Activated CD4-positive, alpha-beta T cell treated with anti-CD3 and anti-CD28 coated beads, Interleukin-2, amount 50 U/mL, for 16 hours (primary cell): ENCODE measurements at places on chromosomes 2 and 18.

- no peak for DNase-seq
Measured at GRCh38 chr2:101728865-101729264, 31.4 kb downstream of the MAP4K4 start.

- no peak for DNase-seq
Measured at GRCh38 chr2:64362562-64363026, 91.4 kb upstream of the LGALSL start.

DNA sequence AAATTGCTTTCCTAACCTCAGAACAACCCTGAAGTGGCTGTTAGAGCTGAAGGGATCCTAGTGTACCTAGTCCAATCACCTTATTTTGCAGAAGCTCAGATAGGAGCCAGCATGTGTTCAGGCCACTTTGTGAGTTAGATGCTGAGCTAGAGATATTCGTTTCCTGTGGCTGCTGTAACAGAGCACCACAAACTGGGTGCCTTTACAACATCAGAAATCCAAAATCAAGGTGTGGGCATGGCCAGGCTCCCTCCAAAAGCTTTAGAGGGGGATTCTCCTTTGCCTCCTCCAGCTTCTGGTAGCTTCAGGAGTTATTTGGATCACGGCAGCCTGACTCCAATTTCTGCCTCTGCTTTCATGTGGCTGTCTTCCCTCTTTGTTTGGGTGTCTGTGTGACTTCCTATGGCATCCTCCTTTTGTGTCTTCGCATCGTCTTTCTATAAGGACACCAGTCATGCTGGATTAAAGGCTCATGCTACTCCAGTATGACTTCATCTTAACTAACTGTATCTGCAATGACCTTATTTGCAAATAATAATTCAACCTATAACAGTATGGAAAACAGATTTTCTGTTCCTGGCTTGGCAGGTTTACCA, 86.3 kb upstream of the TGFA start:
- no peak for DNase-seq

GRCh38 chr2:188850786-188851185, 123.4 kb upstream of the COL3A1 start:
- DNase-seq = no peak

DNA sequence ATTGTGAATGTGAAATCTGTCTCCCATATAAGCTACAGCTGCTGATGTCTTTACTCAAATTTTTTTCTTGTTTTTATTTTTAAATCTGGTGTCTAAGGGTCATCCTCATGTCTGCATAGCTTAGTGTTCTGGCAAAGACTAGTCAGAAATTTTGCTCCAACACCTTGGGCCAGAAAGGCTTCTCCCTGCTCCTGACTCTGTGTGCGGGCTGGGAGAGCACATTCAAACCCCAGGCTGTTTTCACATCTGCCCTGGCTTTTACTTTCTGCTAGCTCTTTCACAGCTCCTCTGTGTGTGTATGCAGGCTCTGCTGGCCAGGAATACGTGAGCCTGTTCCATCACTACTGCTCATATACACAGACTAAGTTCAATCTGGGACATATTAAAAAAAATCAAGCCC, 102.9 kb upstream of the RIOK3 start:
- DNase-seq = no peak

DNA sequence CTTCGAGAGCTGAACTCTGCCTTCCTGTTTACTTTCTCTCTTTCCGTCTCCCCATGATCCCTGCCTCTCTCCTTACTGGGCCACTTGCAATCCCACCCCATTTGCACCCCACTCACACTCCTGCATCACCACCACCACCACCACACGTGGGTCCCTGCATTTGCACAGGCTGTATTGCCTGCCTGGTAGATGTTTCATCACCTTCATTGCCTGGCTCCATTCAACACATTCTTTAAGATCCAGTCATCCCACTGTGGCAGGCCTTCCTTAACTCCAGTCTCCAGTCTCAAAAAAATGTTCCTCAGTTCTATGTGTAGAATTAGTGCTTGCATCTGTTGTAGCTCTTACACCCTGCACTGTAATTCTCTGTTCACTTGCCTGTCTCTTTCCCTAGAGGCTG, 13.9 kb downstream of the NOSTRIN start:
- no peak for DNase-seq

DNA sequence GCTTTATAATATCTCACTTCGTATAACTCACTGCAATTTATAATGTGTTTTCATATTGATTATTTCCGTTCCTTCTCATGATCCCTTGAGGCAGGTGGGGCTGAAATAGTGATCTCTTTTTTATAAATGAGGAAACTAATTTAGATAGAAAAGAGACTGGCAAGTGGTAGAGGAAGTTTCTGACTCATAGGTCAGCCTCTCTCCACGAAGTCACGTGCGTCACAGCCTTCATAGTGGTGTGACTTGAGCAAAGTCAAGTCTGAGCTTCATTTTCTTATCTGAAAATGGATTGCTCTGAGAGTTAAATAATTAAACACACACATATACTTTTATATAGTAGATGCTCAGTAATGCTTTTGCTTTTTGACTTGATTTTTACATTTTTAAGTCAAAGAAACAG, 19.9 kb downstream of the ABCG5 start:
- peak; percentile 6 for DNase-seq

DNA sequence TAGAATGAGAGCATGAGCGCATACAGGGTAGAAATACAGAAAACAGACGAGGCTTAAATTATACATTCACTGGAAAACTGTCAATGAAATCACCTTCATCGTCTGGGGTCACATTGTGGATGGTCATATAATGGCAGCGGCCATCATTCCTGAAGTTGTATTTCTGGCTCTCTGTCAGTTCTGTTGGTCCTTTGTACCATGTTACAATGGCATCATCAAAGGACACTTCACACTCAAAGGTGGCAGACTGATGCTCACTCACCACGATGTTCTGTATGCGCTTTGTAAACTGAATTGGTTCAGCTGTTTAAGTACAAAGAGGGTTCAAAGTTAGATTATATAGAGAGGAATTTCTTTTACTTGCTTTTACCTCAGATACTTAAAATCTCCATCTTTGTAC, 104.9 kb downstream of the TTN start:
- no peak for DNase-seq

DNA sequence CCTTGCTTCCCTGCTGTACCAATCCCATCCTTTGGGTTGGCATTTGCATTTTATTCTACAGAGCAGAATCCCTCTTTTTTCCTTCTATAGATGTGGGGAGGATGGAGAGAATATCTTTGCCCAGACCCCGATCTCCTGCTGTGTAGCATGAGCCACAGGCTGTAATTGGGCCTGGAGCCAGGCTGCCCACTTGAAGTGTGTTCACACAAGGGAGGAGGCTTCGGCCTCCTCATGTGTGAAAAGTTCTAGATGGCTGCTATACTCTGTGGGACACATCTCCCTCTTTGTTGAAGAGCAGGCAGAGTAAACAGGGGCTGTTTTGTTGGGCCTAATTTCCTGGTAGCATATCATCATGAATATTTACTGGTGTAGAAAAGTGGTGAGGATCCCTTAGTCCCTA, 126.3 kb downstream of the XRCC5 start:
- no peak for DNase-seq

DNA sequence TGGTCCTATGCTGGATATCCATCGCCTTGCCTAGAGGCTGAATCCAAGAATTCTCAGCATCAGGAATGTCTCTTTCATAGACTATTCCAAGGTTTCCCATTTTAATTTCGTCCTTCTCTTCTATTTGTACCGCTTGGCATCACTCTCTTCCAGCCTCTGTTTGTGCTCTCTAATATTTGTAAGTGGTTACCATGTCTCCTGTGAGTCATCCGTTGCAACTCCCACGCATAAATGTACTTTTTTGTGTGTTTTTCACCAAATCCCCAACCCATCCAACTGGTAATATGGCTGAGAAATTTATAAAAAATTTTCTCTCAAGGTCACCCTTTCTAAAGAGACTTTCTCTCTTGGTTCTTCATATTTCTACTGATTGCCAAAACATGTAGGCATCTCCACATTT, 21.8 kb downstream of the COLEC12 start:
- no peak for DNase-seq

DNA sequence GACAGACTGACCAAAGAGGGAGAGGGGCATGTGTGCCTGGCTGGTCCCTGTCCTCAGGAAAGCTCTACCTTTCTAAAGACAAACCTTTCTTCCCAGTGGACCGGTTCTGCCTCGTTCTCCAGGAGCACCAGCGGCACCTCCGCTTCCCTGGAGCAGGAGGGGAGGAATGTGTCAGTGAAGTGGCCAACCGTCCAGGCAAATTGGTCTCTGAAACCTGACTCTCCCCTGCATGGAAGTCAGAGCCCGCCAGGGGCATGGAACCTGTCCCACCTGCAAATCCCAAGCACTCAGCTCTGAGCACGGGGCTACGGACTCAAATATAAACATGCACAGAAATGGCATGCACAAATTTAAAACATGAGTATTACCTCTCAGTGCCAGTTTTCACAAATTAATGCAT, 62.9 kb downstream of the COL6A3 start:
- DNase-seq = no peak

DNA sequence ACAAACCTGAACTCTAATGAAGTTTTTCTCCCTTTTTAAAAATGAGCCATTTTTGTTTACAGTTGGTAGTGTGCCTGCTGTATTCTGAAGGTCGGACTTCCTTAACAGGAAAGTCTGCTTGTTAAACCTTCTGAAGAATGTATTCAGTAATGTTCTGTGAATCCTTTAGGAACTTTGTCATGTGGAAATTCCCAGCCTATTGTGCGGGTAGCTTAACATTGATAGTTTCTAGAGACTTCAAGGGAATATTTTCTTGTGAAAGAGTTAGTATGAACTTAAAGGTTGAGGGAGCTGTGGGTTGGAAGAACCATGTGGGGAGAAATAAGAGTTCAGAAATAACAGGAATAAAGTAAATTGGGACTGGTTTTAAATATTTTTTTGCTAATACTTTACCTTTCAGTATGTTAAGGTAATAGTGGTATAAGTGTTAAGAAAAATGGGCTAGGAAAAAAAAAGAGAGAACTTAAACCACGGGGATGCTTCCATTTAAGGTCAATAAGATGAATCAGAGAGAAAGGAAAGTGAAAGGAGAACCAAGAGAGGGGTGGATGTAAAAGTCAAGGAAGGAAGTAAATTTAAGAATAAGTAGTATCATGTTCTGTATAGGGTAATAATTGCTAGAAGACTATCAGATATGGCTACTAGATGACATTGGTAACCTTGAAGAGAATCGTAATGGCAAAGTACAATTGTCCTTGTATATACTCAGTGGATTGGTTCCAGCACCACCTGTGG, 90.5 kb downstream of the PMS1 start:
- peak; percentile 18 for DNase-seq
